ENCODE measurements at places on chromosomes 4 and X.

DNA sequence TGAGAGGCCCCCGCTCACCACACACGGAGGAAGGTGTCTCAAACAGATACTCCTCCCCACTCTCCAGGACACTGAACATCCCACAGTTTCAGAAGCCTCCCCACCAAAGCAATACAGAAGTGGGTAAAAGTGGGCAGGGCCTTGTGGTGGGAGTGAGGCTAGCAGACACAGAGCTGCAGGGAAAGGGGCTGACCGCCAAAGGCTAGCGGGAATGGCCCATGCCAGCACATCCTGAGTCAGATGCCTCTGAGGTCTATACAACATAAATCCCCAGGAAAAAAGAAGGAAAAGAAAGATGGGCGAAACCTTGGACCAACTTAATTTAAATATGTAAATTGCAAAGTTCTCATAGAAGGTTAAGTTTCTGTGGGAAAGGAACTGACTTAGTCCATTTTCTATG is 21.9 kb upstream of the ARHGAP10 start:
- DNase-seq, result no peak

DNA sequence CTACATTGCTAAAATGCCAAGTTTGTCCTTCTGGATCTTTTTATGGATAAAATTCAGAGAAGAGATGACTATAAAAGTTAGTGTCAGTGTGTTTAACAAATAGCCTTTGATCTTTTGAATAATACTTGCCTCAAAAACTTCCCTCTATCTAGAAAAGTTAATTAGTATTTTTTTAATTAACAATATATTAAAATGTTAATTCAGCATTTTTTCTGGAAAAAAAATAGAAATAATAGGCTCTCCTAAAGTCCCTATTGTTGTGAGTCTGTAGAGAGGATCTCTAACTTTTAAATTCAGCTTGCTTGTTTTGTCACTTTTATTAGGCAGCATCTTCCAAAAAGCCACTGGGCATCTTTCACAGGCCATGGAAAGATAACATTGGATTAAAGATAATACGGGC is 435.2 kb upstream of the RASGEF1B start:
- DNase-seq, result no peak

GRCh38 chr4:99458911-99459447 is 23.8 kb upstream of the ADH7 start:
- DNase-seq, result no peak

- no peak for DNase-seq
Measured at GRCh38 chr4:17128268-17128667, 229.8 kb upstream of the LDB2 start.

GRCh38 chrX:113726898-113727297 is 857.0 kb upstream of the HTR2C start:
- DNase-seq, result no peak

All from DMS 273 treated with DMSO at 0.1 percent for 48 hours (cell line).